ENCODE measurements at places on chromosomes 5 and 9.

DNA sequence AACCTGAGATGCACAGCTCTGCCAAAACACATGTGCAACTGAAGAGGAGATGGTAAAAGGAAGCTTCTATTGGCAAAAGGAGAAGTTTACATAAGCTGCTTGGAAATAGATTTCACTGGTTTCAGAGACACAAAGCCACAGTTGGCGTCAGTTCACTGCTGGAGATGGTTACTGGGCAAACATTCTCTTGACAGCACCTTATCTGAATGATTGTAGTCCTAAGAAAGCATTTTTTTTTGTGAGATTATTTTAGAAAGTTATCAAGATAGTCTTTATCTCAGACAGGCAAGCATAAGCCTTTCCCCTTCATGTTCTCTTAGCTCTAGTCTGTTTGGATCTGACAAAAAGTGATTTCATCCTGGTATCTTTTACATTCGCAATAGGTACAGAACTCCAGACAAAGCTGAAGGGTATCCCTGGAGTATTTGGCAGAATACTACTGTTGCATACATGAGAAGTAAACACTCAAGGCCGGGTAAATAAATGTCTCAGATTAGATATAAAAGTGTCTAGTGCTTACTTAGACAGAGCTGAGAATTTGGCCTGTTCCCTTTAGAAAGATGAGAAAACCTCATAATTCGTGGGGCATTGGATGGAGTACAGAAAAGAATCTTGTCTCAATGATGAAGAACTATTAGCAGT is 1668.0 kb upstream of the NUDT12 start:
- DNase-seq, result no peak

DNA sequence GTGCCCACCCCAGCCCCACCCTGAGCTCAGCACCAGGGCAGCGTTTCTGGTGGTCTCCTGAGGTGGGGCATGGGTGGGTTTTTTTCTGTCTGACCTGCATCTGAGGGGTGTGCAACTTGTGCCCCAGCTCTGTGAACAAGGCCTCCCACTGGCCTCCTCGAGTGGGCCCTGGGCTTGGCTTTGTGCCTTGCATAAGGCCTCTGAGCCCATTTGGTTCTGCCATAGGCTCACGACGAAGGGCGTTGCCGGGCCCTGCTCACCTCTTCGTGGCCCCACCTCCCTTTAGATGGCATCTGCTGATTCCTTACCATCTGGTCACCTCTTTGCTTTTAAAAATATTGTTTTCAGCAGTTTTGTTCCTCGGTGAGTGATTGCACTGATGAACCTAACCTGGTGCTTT is 127.1 kb upstream of the COL5A1 start:
- DNase-seq, result no peak

GRCh38 chr5:169803077-169803981 is 166.3 kb downstream of the DOCK2 start:
- DNase-seq, result peak; percentile 19

- peak; percentile 67 for DNase-seq
Observed at GRCh38 chr5:115487756-115488155, 56.8 kb downstream of the FEM1C start.

- no peak for DNase-seq
Observed at GRCh38 chr5:153158608-153159007, 331.9 kb upstream of the GRIA1 start.

GRCh38 chr5:14004598-14005394 is 60.3 kb upstream of the DNAH5 start:
- DNase-seq, result no peak

Measured in activated CD4-positive, alpha-beta T cell treated with anti-CD3 and anti-CD28 coated beads, Interleukin-10, Interleukin-2, amounts not matched to agents 100 ng/mL and 50 ng/mL, durations not matched to agents 16 hours and 8 hours (primary cell).